ENCODE measurements at places on chromosomes 5 and 9.

DNA sequence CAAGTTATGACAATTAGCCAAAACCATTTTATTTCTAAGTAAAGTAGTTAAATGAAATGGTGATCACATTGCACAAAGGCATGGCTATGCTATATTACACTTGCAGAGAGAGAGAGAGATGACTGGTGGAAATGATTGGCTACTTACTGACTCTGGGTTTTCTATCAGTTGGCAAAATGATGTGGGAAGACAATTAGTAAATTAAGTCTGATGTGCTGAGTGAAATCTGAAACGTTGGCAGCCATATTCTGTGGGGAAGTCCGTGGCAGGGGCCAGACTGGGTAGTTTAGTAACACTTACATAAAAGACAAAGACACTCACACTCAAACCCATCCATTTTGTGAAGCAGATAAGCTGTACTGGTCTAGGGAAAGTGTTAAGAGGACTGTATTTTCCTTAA, 61.6 kb downstream of the ANXA1 start:
- DNase-seq: no peak

DNA sequence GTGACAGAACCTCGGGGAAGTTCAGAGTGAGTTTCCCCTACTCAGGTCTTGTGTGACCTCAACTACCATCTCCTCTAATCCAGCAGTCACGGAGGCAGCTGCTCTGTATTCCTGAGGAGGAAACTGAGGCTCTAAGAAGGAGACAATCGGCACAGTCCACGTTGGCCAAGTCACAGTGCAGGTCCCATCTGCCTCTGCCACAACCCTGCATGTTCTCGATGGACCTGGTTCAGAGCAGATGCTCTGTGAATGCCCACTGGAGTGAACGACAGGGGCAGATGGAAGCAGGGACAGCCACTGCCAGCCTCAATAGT, 722 bp upstream of the ERGIC1 start:
- no peak for DNase-seq

GRCh38 chr5:141182248-141182647, at the start of gene PCDHB16:
TSS of gene PCDHB16 (plus strand) at chr5:141182387. CDS start at chr5:141182560, 173 bp downstream.
- DNase-seq: no peak

GRCh38 chr5:34806532-34806931, 32.4 kb upstream of the TTC23L start:
- no peak for DNase-seq

- no peak for DNase-seq
These were observed 30.4 kb downstream of the DDX4 start for GRCh38 chr5:55768279-55768678.

DNA sequence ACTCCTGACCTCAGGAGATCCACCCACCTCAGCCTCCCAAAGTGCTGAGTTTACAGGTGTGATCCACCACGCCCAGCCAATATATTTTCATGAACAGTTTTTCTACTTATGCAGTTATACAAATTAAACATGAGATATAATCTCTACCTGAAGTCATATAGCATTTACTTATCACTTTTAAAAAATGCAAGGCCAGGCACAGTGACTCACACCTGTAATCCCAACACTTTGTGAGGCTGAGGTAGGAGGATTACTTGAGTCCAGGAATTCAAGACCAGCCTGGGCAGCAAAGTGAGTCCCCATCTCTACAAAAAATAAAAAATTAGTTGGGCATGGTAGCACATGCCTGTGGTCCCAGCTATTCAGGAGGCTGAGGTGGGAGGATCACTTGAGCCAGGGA, 164.7 kb upstream of the LHFPL2 start:
- DNase-seq: no peak

- DNase-seq: peak; percentile 86
These were observed 61.8 kb upstream of the MAMDC2 start for GRCh38 chr9:69981686-69982445.

DNA sequence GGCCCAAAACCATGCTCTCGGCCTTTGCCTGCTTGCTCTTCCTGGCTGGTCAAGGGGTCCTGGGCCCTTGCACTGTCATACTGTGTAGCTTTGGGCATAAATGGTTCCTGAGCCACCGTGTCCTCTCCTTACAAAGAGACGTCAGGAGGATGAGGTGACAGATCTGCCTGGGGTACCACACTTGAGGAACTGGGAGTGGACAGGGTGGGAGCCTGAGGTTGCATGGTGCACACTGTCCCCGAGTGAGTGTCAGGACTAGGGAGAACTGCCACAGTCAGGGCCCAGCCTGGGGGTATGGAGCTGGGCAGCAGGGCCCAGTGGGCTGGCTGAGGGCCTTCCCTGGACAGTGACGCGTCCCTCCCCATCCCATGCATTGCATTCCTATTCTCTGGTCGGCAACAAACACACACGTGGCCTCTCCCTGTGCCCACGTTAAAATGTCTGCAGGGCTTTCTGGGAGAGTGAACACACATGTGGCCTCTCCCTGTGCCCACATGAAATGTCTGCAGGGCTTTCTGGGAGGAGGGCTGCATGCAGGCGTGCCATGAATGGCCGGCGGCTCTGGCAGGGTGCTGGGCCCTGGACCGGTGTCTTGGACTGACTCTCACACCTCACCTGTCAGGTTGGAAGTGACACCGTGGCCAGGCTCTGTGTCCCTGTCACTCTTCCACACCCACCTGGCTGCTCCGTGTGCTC, 122.1 kb upstream of the COL5A1 start:
- DNase-seq: no peak

- no peak for DNase-seq
These were observed 278.4 kb upstream of the IRX1 start for GRCh38 chr5:3317051-3317795.

DNA sequence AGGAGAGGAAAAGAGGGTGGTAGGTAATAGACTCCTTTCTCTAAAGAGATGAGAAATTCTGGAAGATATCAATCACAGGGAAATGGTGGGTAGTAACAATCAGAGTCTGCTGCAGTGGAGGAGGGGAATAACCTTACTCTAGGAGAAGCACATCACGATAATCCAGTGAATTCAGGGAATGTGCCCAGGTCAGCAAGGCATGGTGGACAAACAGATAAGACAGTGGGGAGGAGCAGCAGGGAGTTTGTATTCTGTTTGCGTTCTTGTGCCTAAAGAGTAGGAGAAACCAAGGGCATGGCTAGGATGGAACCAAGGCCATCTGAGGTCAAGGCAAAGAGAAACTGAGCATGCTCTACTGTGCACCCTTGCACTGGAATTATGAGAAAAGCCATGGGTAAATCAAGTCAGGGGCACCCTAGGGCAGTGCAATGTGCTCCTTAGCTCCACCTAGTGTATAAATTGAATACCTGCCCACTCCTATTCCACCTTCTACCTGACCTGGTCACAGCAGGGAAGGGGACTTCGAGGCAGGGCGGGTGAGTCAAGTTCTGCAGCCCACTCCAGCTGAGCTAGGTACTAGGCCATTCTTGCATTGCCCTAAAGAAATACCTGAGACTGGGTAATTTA, 31.6 kb downstream of the RETREG1 start:
- no peak for DNase-seq

GRCh38 chr9:2260417-2261306, 245.5 kb downstream of the SMARCA2 start:
- DNase-seq: peak; percentile 42

DNA sequence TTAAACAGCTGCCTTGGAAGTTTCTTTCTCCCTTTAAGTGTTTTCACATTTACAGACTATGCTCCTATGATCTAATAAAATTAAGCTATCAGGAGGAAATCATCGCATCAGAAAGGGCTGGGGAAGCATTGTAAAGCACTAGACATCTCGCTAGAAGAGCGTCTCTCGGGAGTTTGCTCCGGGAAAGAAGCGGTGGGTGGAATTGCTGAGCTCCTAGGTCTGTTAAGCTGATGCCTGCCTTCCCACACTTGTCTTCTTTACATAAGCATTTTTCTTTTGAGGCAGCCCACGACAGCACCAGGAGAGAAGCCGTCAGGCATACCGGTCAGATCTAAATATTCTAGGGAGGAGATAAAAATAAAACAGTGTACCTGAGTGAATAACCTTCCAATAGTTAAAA, 541.7 kb upstream of the TUSC1 start:
- no peak for DNase-seq

- DNase-seq: no peak
These were observed 272.0 kb downstream of the DENND1A start for GRCh38 chr9:123657941-123658340.

- DNase-seq: no peak
These were observed 7.6 kb upstream of the AGPAT2 start for GRCh38 chr9:136694872-136695247.

DNA sequence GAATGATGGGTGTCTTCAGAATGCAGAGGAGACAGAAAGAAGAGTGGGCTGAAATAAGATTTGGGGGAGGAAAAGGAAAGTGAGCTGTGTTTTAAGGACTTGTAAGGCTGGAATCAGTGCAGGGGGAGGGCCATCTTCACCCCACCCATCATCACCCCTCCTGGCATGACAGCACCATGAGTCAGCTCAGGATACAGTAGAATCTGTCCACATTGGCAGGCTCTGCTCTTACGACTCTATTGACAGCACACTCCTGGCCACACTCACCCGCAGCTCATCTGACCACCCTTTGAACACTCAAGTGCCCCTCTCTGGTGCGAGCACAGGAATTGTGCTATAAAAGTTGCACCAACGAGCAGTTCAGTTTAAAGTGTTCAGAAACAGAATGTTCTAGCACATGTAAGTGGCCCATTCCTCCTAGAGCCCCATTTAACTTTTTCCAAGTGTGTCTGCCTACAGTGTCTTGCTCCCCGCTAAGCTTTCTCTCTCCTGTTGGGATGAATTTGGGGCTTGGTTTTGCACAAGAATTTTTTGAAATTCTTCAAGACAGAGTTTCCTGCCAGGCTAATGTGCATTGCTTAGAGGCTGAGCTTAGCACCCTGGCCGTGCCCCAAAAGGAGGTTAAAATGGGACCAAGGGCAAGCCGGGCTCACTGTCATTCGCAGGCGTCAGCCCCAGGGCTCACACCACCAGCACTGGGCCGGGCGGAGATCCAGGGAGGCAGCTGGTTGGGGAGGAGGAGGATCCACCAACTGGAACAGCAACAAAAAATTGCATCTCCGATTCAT, 12.0 kb downstream of the ADRA1B start:
- peak; percentile 73 for DNase-seq

GRCh38 chr9:90007516-90008440, 403.0 kb downstream of the GADD45G start:
- peak; percentile 11 for DNase-seq

DNA sequence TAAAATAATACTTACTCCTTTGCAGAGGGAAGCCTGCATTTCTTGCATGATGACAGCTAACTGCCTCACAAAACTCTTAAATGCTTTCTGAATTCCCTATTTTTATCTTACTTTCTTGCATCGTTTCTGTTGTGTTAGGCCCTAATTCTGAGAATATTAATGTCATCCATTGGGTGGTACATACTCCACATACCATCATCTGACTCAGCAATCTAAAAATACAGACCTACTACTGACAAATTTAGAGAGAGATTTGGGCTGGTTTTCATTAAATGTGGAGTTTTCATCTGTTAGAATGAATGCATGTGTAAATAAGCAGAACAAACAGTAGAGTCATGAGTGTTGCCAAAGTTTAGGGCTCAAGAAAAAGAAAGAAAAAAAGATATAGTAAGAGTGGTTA, 26.5 kb upstream of the KCNN2 start:
- DNase-seq: no peak

DNA sequence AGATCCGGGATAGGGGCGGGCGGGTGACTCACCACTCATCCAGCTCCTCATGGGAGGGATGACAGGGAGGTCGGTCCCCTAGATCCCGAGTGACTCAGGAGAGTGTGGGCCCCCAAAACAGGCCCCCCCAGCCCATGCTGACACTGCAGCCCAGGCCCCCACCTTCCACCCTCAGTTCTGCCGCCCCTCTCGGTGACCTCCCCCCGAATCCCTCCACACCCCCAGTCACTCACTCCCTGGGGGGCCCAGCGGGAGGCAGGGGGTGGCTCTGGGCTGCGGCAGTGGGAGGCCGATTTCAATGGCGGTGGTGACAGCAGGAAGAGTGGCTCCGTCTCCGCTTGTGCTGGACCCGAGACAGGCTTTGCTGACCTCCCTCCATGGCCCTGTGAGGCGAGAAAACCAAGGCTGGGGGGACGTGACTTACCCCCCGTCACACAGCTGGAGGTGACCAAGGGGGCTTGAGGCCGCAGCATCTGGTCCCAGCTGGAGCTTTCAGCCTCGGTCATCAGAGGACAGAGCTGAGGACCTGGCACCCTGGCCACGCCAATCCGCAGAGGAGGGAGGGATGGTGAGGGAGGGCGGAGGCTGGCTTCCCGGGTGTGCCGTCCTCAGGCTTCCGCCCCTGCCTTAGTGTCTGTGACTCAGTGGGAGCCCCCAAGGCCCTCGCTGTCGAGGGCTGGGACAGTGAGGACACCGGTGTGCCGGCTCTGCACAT, 9.0 kb downstream of the GPSM1 start:
- no peak for DNase-seq

- no peak for DNase-seq
These were observed 6.4 kb upstream of the NOL6 start for GRCh38 chr9:33480106-33480505.

GRCh38 chr9:87862536-87863268, 20.0 kb upstream of the SPATA31E1 start:
- DNase-seq: peak; percentile 93

DNA sequence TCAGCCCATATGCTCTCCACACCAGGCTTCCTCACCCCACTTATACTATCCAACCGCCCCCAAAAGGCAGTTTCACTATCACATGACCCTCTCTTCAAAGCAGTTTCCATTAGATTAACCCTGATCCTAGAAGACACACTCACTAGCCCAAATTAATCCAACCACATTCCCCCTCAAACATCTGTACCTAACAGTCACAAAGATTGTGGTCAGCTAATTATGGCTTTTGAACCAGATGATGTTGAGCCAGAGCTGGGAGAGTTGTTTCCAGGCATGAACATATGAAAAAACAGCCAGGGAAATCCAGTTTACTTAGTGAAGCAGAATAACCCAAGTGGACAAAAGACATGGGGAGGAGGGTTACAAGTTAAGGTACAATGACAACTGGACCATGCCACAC, 131.2 kb downstream of the SPOCK1 start:
- DNase-seq: no peak

GRCh38 chr5:91028499-91028956, 354.6 kb downstream of the ARRDC3 start:
- no peak for DNase-seq

DNA sequence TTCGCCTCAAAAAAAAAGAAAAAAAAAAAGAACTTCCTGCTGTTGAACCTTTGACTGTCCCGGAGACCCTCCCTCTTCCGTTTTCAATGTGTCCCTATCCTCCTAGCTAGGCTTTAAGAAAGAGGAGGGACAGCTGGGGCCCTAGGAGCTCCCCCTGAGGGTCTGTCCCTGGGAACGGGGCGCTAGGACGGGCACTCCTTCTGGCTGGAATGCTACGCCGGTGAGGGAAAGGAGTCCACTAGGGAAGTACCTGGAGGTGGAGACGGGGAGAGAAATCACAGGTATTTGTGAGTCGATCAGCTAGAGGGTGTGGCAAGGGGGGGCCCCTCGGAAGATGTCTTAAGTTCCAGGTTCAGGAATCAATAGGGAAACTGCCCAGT, 4.6 kb downstream of the SIT1 start:
- no peak for DNase-seq

GRCh38 chr5:67140413-67140812, 56.2 kb downstream of the CD180 start:
- no peak for DNase-seq

All from RCC 7860 (cell line).